ENCODE measurements at places on chromosomes 3 and 15.

DNA sequence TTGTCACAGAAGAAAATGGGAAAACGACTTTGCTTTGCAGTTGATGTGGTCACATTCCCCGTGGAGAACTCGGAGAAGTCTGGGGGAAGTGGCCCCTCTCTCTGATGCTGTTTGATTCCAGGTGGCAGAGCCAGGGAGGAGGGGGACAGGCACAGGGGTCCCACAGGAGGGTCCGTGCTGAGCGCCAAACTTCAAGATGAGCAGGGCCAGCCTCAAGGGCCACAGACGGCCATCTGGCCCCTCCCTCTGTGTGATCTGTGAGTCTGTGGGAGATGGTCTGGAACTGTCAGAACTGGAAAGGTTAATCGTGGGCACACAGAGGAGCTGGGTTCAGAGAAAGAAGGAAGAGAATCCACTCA is 23.1 kb upstream of the CORO2B start:
- no peak for DNase-seq

- DNase-seq = peak; percentile 77
Measured at GRCh38 chr3:116263842-116264545, 181.3 kb downstream of the LSAMP start.

DNA sequence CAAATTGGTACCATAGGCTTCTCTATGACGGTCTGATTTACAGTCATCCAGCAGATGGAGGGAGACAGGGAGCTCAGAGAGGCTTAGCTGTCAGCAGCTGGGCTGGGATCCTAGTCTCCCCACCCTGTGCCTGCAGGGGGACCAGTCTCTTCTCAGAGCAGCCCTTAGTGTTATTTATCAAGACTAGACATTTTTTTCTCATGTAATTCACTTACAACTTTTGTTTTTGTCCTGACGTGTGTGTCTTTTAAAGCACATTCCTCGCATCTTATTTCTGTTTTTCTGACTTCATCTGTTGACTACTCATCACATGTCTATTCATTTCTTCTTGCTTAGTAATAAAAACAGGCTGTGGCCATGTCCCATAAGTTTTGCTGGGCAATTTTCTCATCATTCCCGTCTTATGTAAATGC is 116.1 kb downstream of the KLF13 start:
- DNase-seq = peak; percentile 95

DNA sequence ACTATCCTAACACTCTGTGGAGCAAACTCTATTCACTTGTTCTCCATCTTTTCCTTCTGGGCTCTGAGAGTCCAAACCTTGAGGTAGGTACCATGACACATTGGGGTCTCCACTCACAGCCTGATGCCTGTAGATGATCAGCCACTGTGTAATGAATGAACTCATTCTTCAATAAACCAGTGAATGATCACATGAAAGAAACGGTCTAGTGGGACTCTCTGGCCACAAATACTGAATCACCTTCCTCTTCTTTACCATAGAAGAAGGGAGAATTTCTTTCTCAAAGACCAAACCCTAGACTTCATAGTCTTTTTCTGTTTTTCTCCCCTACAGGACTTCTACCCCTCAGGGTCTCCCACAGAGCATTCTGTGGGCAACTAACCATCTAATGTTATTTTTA is 20.5 kb upstream of the ABHD2 start:
- peak; percentile 72 for DNase-seq

DNA sequence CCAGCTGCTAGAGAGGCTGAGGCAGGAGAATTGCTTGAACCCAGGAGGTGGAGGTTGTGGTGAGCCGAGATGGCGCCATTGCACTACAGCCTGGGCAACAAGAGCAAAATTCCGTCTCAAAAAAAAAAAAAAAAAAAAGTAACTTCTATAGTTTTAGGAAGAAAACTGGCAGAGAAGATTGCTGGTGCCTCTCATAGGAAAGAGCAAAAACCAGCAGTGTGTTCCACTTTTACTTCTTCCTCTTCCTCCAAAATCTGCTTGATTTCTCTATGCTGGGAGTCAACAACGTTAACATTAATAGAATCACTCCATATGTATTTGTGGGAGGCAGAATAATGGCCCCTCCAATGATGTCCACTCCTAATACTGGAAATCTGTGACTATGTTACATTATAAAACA is 12.5 kb upstream of the NR1D2 start:
- no peak for DNase-seq

DNA sequence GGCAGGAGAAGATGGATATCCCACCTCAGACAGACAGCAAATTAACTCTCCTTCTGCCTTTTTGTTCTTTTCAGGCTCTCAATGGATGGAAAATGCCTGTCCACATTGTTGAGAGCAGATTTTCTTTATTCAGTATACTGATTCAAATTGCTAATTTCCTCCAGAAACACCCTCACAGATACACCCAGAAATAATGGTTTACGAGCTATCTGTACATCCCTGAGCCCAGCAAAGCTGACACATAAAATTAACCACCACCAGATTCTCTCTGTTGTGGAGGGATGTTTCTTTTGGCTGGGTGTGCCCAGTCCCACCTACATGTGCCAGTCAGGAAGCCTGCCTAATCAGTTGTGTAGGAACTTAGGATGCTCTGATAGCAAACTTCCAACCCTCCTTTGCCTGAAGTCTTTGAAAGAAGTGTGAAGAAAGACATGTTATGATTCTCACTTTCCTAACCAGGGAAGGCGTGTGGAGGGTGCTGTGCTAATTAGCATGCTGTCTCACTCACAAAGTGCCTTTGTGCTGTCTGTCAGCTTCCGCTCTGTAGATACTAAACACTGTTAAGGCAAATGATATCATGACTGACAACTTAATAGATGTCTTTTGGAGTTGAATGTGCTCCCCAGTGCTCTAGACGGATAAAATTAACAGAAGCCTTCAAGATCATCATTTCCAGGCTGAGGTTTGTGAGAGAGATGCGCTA is 208.5 kb downstream of the CLSTN2 start:
- no peak for DNase-seq

DNA sequence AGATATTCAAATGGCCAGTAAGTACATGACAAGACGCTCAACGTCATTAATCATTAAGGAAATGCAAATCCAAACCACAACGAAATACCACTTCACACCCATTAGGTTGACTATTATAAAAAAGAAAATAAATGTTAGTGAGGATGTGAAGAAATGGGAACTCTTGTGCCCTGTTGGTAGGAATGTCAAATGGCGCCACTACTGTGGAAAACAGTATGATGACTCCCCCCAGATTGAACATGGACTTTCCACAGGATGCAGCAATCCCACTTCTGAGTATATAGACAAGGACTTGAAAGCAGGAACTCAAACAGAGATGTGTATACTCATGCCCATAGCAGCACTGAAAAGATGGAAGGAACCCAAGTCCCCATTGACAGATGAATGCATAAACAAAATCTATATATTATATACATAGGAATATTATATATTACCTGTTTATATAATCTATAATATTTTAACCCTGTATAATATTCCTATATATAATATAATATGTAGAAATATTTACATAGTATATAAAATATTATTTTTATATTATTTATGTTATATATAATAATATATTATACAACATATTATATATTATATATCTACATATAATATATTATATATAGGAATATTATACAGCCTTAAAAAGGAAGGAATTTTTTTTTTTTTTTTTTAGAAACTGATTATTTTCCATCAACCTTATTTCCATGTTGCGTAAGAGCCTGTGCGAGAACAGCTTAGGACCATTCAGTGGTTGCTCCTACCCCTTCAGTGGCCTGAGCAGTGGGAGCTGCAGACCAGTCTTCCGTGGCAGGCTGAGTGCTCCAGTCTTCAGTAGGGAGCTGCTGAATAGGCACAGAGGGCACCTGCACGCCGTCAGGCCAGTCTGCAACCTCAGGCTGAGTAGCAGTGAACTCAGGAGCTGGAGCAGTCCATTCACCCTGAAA is 17.6 kb upstream of the PIGZ start:
- no peak for DNase-seq

GRCh38 chr3:182122779-182123178 is 411.1 kb downstream of the SOX2 start:
- no peak for DNase-seq

DNA sequence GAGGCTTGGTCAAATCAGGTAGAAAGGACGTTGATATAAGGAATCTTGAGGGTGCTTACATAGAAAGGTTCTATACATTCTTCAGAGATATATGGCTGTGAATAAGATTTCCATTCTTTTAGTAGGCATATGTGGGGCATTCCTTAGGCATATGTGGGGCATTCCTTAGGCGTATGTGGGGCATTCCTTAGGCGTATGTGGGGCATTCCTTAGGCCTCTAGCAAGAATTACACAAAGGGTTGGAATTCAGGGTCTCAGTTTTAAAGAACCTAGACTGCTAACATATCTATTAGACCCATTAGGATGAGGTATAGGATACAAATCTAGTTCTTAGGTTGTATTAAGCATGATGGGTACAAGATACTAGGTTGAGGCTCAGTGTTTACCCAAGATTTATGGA is 607.8 kb downstream of the SI start:
- peak; percentile 51 for DNase-seq

DNA sequence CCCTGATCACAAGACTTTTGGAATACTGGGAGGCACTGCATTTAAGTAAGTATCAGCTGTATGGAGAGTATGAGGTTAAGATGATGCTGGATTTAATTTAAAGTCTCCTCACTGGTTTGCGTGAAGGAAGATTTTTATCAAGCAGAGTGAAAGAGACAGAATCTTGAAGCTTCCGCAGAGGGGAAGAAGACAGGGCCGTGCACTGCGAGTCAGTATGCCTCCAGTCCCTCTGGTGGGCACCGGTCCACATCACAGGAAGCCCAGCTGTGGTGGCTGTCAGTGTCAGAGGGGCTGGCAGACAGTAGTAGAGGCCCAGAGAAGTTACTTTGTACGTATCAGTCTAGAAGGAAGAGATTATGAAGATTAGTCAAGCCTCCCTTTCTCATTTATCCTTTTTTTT is 379.0 kb upstream of the TPRG1 start:
- peak; percentile 63 for DNase-seq

DNA sequence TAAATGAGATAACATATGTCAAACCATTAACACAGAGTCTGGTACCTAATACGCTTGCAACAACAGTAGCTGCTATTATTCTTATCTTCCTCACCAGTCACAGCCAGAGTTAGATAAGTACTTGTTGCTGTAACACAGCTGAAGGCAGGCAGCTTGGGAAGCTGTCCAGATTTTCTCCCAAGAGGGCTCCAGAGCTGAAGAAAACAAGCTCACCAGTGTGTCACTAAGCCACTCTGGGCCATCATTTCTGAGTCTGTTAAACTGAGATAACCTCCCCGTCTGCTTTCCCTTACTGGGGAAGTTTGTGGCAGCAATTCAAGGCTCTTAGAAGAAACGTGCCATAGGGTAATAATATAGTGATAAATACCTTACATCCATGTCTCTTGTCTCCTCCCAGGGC is 226.3 kb downstream of the TAFA4 start:
- DNase-seq = no peak

GRCh38 chr3:87088430-87088992 is 97.6 kb upstream of the VGLL3 start:
- no peak for DNase-seq

GRCh38 chr3:121493431-121493830 is 52.4 kb downstream of the POLQ start:
- peak; percentile 21 for DNase-seq

GRCh38 chr3:178203650-178204049 is 332.6 kb upstream of the KCNMB2 start:
- peak; percentile 60 for DNase-seq

DNA sequence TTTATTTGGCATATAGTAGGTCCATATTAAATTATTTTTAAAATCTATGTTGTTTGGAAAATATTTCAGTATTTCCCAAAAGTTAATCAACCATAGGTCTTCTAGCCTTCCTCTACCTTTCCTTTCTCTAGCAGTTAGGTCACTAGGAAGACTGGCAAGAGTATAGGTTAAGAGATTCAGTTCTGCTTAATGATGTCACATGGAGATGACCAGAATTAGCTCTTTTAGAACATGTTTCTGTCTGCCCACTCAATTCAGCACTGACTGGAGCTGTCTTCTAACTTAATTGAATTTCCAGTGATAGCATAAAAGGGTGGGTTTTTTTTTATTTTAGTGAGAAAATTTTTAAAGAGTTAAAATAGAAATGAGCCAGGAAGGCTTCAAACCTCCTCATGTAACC is 23.8 kb upstream of the ZBED2 start:
- no peak for DNase-seq

- DNase-seq = peak; percentile 23
Measured at GRCh38 chr3:148828136-148828690, 602 bp downstream of the CPB1 start.

DNA sequence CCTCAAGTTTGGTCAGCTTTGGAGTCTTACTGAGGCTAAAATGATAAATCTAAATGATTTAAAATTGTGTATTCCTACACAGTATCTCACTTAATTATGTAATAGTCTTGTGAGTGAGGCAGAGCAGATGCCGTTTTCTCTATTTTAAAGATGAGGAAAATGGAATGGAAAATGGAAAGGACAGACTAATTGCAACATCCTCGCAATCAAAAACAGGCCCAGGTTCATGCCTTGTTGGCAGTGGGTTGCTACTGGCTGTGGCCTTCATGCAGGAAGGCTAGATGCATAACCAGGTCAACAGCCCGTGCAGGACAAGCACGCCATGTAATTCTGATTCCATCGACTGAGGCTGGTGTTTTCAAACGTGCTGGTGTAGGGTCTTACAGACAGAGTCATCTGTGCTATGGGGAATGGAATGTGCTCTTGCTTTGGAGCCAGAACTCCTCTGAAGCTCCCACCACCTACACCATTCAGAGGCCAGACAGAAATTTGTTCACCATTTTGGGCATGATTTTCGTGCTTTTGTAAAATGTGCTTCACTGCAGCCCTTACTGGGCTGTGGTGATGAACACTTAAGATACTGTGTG is 37.9 kb downstream of the MLH1 start:
- DNase-seq = peak; percentile 13

DNA sequence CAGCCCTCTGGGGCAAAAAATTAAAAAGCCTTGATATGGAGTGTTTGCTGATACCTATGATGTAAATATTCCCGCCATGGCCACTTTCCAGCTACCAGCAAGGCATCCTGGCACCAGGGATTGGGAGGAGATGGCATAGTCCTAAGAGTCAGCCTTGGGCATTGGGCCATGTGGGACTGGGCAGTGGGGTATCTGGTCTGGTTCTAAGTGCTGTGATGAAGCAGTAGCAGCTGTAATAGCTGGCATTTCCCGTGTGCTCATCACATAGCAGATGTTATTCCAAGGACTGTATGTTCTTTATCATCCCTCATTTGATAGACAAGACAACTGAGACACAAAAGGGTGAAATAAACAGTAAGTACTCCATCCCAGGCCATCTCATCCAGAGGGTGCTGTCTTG is 6.9 kb upstream of the SACM1L start:
- no peak for DNase-seq

- no peak for DNase-seq
Measured at GRCh38 chr3:48532271-48532976, 24.2 kb downstream of the PFKFB4 start.

GRCh38 chr3:30082652-30083051 is 523.7 kb upstream of the TGFBR2 start:
- DNase-seq = no peak
